ENCODE measurements at places on chromosomes 2 and 18.
A peak's percentile ranks its signal among the peaks of the same experiment; 100 is the strongest.

DNA sequence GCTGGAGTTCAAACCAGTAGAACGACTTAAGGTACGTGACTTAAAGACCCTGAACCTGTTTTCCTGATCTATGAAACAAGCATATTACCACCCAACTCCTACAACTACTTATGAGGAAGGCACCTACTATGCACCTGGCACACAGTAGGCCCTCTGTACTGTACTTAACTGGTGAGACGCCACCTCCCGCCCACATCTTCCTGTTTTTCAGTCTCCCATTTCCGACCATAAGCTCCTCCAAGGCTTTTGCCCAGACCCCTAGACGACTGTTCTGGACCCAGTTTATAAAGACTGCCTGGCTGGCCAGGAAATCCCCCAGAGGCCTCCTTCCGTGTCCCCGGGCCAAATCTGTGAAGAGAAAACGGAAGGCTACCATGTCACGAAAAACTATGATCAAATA, 1.5 kb downstream of the GALNT14 start:
- DNase-seq, result no peak

DNA sequence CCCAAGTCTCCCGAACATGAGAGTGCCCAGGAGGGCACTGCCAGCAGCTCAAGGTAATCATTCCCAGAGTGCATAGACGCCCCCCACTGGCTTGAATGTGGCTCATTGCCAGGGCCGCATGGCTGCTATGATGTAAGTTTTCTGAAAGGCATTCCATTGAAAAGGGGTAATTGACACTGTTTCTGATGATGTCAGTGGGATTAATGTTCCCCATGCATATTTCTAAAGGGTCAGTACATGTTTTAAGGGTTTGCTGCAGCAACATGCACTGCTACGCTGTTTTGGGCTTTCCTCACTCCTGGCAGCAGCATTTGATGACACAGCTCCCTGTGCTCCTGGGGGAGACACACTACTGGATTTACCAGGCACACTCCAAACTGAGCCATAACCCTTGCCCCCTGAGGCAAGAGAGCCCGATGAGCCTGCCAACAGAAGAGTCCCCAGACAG, 36.7 kb downstream of the KIAA2012 start:
- peak; percentile 23 for DNase-seq

DNA sequence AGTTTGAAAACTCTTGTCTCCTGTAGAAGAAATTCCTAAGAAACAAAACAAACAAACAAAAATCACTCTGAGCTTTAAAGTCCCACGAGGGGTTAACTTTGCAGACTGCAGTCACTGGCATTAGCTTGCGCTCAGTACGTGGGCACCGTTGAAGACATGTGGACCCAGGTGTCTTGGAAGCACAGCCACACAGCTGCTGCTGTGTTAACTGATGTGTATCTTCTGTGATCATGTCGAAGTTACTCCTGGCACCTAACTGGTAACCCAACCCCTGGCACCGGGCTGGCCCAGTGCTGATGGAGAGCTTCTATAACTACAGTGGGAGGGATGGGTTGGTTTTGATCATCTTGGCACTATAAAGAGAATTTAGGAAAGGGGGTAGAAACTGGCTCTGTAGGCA, 51.6 kb upstream of the FHL2 start:
- no peak for DNase-seq

- no peak for DNase-seq
These were observed 455.9 kb downstream of the CNTNAP5 start for GRCh38 chr2:124480958-124481357.

DNA sequence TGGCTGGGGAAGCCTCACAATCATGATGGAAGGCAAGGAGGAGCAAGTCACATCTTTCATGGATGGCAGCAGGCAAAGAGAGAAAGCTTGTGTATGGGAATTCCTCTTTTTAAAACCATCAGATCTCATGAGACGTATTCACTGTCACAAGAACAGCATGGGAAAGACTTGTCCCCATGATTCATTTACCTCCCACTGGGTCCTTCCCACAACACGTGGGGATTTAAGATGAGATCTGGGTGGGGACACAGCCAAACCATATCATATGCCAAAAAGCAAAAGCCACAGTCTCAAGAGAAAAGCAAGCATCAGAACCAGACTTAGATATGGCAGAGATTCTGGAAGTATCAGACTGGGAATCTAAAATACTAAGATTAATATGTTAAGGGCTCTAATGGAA, 30.0 kb upstream of the SCRN3 start:
- DNase-seq, result no peak

DNA sequence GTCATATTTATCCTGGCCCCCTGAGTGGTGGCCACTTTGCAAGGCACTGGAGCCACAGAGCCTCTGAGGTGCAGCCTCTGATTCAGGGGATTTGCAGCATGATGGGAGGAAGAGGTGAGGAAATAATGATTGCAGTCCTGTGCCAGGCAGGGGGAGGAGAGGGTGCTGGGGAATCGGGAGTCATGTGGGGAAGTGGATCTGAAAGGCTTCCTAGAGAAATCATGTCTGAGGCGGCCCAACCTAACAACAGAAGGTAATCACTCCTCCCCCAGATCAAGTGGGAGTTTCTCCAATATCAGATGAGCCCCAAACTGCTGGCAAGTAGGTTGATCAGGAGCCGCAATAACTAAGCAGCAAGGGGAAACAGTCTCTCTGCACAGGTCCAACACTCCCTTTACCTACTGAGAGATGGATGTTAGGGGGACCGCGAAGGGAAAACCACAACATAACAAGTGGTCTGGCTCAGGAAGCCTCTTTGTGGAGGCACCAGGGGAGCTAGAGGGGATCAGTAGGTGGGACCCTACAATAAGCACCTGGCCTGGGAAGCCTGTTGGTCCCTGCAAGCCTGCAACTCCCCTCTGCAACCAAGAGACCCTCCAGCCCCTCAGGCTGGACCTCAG, 71.8 kb upstream of the NPAS2 start:
- no peak for DNase-seq

DNA sequence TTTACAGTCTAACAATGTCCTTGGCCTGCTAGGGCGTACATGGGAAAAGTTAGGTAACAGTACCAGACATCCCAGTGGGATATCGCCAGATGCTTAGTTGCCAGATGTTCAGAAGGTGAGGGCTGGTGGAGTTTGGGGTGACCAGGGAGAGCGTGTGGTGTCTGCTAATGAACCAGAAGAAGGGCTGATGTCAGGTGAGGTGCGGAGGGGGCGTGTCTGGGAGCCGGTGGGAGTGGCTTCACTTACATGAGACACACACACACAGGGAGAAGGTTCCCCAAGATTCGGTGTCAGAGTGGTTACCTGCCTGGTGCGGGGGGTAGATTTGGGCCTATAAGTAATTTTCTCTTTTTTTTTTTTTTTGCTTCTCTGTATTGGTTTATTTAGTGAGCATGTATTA, 12.2 kb downstream of the RAB31 start:
- no peak for DNase-seq

- DNase-seq, result no peak
These were observed 9.6 kb downstream of the STPG4 start for GRCh38 chr2:47145466-47145865.

DNA sequence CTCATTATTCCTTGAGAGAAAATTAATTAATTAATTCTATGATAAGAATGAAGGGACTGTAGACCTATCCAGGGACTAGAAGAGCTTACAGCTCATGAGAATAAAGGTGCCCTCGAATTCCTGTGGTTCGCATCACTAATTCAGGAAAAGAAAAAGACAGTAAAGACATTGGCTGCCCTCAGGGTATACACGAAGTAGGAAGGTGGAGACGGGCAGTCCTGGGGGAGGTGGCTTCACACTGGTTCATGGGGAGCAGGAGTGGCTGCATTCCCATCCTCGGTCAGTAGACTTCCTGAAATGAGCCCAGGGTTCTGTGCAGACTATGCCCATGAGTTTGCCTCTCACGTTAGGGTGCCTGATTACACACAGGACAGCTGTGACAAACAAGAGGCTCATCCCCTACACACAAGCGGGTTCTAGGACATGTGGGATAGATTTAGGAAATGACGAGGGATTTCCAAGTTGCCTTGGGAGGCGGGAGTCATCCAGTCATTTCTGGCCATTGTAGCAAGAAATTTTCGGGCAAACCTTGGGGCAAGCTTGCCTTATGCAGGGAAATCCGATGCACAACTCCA, 282.2 kb downstream of the CYP26B1 start:
- DNase-seq, result no peak

- DNase-seq, result peak; percentile 64
These were observed 59.2 kb downstream of the IL1R2 start for GRCh38 chr2:102050854-102051391.

GRCh38 chr18:54147439-54147838, 77.0 kb downstream of the MBD2 start:
- DNase-seq, result no peak

GRCh38 chr18:46910856-46911255, 6.5 kb downstream of the PIAS2 start:
- DNase-seq, result no peak

DNA sequence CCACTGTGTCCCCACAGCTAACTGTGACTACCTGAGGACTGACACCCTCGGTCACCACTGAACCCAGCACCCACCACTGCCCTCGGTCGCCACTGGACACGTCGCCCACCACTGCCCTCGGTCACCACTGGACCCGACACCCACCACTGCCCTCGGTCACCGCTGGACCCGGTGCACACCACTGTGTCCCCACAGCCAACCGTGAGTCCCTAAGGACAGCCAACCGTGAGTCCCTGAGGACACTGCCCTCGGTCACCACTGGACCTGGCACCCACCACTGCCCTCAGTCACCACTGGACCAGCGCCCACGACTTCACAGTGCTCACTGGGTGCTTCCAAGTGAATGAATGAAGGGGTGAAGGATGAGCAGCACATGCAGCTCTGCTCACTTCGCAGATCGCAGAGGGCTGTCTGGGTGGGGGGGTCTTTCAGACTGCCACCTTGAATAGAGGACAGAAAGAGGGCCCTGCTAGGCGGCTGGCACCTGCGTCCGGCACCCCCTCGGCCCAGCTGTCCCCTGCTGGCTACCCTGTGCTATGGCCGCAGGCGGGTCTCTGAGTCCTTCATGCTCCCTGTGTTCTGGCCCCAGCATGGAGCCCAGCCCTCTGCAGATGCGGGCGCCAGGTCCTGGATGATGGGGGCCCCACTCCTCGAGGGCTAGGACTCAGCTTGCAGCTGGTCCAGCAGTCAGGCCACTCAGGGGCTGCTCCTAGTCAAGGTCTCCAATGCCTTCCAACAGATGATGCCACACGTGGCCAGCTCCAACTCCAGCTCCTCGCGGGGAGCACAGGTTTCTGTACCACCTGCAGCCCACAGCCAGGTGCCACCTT, 51.4 kb upstream of the GPC1 start:
- no peak for DNase-seq

- DNase-seq, result peak; percentile 9
These were observed 19.7 kb downstream of the MIB1 start for GRCh38 chr18:21760321-21760720.

- DNase-seq, result no peak
These were observed 13.7 kb downstream of the FEZ2 start for GRCh38 chr2:36584148-36584794.

- no peak for DNase-seq
These were observed 83.4 kb downstream of the EHD3 start for GRCh38 chr2:31317396-31317795.

DNA sequence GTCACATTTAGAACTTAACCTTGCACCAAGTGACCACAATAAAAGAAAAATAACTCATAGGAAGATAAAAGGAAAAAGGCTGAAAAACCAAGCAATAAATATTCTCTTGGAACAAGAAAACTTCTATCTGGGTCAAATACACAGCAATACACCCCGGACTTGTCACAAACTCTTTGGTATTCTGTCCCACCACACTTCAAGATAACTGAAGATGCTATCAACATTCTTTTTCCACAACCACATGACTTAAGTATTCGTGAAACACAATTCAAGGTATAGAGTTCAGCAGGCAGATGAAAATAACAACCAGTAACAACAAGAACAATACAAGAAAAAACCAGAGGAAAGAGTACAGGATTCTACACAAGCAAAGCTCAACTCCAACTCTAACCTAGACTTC, 18.0 kb downstream of the MBD2 start:
- no peak for DNase-seq

- peak; percentile 61 for DNase-seq
These were observed 43.3 kb downstream of the NFATC1 start for GRCh38 chr18:79438898-79439627.

DNA sequence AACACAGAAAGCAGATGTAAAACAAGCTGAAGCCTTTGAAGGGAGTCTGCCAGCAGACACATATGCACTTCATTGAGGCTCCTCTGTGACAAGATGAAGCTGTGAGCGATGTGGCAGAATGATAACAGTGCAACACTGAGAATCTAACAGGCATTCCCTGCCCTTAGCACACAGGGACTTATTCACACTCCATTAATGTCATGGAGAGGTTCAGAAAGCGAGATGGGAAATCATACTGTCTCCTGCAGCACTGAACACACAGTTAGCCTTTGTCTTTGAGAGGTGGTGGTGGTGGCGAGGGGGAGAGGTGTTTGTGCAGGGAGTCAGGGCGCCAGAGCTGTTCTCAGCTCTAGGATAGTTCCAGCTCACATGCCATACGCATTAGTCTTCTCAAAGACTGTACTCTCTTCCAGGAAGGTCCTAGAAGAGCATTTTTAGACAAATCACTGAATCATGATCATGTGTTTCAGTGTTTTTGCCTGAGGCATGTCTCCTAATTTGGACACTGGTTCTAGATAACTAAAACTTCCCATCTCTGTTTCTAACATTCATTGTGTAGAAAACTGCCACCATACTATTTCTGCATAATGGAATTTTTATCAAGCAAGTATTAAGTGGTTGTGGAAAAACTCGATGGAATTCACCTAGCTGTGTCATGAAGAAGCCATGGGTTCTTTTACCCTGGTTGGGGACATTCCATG, 93.5 kb upstream of the ITGB6 start:
- peak; percentile 80 for DNase-seq

DNA sequence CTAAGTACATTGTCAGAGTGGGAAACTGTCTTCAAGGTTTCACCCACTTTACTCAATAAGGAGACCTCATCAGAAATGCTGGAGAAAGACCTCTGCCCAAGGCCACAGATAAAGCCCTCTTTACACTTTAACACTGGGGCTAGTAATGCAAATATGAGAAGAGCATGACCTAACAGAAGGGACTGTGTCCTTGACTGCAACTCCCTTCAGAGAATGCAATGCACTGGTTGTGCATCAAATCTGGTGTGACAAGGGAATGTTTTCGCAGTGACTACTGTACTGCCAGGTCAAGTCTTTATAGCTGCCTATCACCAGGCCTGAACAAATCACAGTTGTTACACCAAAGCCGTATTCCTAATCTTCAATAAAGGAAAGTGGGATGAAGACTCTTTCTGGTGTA, 28.6 kb downstream of the CDH19 start:
- no peak for DNase-seq

GRCh38 chr2:24021122-24021998, 11.5 kb downstream of the MFSD2B start:
- DNase-seq, result no peak

GRCh38 chr2:151410485-151410834, 758 bp downstream of the RIF1 start:
- DNase-seq, result peak; percentile 22

Measured in AG08395 (cell line).